SJSA1 (cell line): ENCODE measurements at places on chromosomes 12 and 14. TPM values are rescaled to one million over a fixed set of nuclear protein-coding genes. Genes with fewer than 3 reads are reported as not detected.

DNA sequence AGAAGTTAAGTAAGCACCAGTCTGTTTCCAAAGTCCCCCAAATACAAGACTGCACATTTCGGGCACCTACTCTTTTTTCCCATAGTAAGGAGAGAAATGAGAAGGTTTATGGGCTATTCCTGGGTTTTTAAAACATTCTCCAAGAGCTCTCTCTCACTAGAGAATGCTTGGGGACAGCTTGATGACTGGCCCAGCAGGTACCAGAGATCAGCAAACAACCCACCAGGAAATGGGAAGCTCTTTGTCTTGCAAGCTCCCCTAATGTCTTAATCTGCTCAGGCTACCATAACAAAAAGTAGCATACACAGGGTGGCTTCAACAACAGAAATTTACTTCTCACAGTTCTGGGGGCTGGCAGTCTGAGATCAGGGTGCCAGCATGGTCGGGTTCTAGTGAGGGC, 41.8 kb upstream of the CRY1 start:
- no peak for DNase-seq

DNA sequence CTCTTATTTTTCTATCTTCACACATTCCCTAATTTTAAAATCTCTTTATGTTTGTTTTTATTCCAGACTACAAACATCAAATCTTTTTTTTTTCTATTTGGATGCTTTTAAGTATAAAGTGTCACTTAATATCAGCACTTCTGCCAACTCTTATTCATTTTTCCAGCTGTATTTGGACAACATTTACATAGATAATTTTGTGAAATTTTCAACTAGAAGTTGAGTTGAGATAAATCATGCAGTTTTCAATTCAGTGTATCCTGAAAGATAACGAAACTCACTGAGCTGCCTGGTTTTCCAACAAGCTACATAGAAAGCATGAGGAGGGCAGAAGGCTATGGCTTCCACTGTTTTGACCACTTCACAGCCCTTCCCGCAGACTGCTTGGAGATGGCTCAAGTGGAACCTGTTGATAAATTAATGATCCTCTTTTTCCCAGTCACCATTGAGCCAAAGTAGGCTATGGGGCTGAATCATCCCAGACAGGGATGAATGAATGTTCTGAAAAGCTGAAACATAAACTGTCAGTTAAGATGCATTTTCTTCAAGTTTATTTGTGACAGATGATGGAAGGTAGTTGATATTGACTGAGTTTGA, 213.9 kb downstream of the RAD51B start:
- no peak for DNase-seq

DNA sequence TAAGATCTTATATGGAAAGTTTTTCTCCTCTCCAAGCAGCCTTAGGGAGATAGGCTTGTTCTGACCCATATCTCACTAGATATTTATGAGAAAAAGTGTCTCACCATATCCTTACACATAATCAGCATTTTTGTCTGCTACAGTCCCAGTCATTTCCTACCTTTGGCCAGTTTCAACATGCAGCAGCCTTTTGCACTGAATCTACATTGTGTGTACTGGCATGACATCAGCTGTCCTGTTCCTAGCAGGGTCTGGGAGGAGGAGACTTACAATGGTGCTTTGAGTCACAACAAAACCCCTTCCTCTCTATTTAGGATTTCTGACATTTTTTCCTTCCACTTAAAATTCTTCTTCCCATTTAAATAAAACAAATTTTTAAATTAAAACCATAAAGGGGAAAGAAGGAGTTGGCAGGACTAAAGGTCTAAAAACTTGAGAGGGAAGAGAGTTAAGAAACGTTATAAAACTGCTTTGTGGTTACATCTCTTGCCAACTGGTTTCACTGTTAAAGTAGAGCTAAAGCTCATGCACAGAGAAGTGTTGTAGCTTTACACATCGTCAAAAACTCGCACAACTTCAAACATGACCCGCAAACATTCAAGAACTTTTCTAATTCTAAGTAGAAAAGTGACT, 53.3 kb upstream of the CERS5 start:
- no peak for DNase-seq

- peak; percentile 77 for DNase-seq
Observed at GRCh38 chr12:40145896-40146295, 40.0 kb upstream of the SLC2A13 start.

- DNase-seq: no peak
Observed at GRCh38 chr12:113184098-113184899, 979 bp downstream of the DDX54 start.

The SERPINA9 gene
- not detected in 2 replicates for total RNA-seq

The PTCSC3 gene
- not detected in 2 replicates for total RNA-seq

The RDH16 gene
- 0.05 TPM in 1 of 2 replicates, not detected in the other for total RNA-seq

The TSHR gene
- not detected in 2 replicates for total RNA-seq
